ENCODE measurements at places on chromosomes 7 and 10. TPM values are rescaled to one million over a fixed set of nuclear protein-coding genes. Genes with fewer than 3 reads are reported as not detected.

DNA sequence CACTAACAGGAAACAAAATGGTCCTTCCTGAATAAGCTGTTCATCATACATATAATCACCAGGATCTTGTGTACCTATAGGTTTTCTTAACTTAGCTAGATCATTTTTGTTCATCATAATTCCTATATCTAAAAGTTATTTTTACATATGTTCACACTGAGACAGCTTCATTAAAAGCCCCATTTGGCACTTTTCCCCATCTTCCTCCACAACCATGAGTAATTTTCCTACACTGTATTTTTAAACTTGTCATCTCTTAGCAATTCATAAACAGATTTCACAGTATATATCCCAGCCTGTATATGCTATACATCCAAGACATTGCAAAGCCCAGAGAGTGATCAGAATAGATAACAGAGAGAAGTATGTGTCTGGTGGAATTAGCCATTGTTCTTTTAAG lies 28.3 kb downstream of the ZNF365 start:
- no peak for DNase-seq

GRCh38 chr10:114811862-114812261 lies 9.7 kb upstream of the FHIP2A start:
- DNase-seq = no peak

- DNase-seq = no peak
Measured at GRCh38 chr10:72242675-72243074, 26.6 kb upstream of the ASCC1 start.

DNA sequence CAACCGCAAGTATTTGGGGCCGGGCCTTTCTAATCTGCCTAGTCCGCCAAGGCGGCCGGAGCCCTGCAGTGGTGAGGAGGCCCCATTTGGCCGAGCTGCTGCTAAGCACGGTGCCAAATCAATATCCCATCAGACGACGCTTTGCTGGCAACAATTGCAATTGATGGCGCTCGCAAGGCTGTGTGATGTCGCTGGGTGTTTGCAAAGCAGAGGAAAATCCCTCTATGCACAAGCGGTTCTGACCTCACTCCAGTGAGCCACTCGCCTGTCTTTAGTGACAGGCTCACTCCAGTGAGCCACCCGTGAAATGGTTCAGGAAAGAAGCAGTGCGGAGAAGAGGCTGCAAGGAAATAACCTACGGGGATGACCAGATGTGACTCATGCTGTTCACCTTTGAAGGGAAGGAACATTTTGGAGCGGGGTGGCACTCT lies 18.3 kb upstream of the PDE1C start:
- DNase-seq = no peak

- DNase-seq = no peak
Measured at GRCh38 chr10:44427037-44427436, 42.1 kb upstream of the CXCL12 start.

- DNase-seq = no peak
Measured at GRCh38 chr7:23349484-23350157, 50.5 kb downstream of the MALSU1 start.

DNA sequence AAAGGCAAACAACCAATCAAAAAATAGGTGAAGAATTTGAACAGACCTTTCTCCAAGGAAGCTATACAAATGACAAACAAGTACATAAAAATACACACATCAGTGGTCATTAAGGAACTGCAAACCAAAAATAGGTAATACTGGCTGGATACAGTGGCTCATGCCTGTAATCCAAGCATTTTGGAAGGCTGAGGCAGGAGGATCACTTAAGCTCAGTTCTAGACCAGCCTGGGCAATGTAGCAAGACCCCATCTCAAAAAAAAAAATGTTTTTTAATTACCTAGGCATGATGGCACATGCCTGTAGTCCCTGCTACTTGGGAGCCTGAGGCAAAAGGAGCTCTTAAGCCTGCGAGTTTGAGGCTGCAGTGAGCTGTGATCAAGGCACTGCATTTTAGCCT lies 19.3 kb downstream of the CDCA7L start:
- no peak for DNase-seq

GRCh38 chr10:114070710-114071109 lies 27.0 kb downstream of the ADRB1 start:
- no peak for DNase-seq

- DNase-seq = no peak
Measured at GRCh38 chr7:105391429-105391828, 2.7 kb upstream of the SRPK2 start.

GRCh38 chr10:100999742-101000126 lies at the start of gene LZTS2:
LZTS2 (plus strand) TSS chr10:100999808; CDS start chr10:101002539, 2,731 bp downstream.
- no peak for DNase-seq

DNA sequence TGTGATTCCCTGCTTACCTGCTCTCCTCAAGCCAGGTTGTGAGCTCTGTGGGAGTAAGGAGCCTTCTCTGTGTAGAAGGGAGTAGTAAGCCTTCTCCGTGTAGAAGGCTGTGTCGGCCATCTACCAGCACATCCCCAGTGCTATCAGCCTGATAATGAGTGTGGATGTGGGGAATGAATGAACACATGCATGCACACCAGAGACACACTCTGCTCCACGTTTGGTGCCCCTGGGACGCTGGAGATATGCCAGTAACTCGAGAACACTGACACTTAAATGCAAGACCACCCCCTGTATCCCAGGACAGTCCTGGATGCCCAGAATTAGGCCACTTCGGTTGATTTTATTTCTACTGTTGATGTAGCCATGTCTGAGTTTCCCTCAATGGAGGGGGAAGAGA lies 21.1 kb upstream of the GPR26 start:
- no peak for DNase-seq

The PCGF6 gene
- 4.6 TPM for polyA plus RNA-seq

The GBX1 gene
- not detected for polyA plus RNA-seq

The SKIDA1 gene
- polyA plus RNA-seq = 0.04 TPM

The TMEM213 gene
- polyA plus RNA-seq = not detected

The IFIT2 gene
- 9.7 TPM for polyA plus RNA-seq

The FRG2B gene
- not detected for polyA plus RNA-seq

The PON1 gene
- polyA plus RNA-seq = not detected

The OR2A5 gene
- not detected for polyA plus RNA-seq

The UNC5B gene
- polyA plus RNA-seq = not detected

The TMEM209 gene
- polyA plus RNA-seq = 9.6 TPM

The CACNB2 gene
- not detected for polyA plus RNA-seq

The DNA2 gene
- polyA plus RNA-seq = 0.18 TPM

The ETV1 gene
- not detected for polyA plus RNA-seq
